ENCODE measurements at places on chromosomes 3 and 15. TPM values are rescaled to one million over a fixed set of nuclear protein-coding genes. Genes with fewer than 3 reads are reported as not detected.

The SCAANT1 gene
- not detected for total RNA-seq

The EMC7 gene
- total RNA-seq: 139 TPM

The TMA7 gene
- 288 TPM for total RNA-seq

The CADPS gene
- total RNA-seq: not detected

The IMPG2 gene
- not detected for total RNA-seq

The SLC22A14 gene
- total RNA-seq: not detected

The EOMES gene
- 1.3 TPM for total RNA-seq

The CNTN3 gene
- not detected for total RNA-seq

The SRGAP3 gene
- 0.31 TPM for total RNA-seq

The PAQR5 gene
- total RNA-seq: 123 TPM

The ZBTB38 gene
- 70.2 TPM for total RNA-seq

The TM4SF4 gene
- 36.5 TPM for total RNA-seq

The CACNA2D3 gene
- total RNA-seq: 0.05 TPM

The TGM4 gene
- 0.05 TPM for total RNA-seq

Data from A549 treated with DMSO at 1 μM for 4 hours (cell line).